ENCODE measurements at places on chromosomes 1 and 21.

- DNase-seq, result no peak
These were observed 324.9 kb downstream of the SIPA1L2 start for GRCh38 chr1:232305050-232305449.

GRCh38 chr1:96365596-96366390 lies 355.8 kb upstream of the PTBP2 start:
- DNase-seq, result no peak

GRCh38 chr1:41629141-41629540 lies 144.7 kb upstream of the EDN2 start:
- no peak for DNase-seq

GRCh38 chr1:235851939-235852338 lies 14.8 kb downstream of the LYST start:
- no peak for DNase-seq

- no peak for DNase-seq
These were observed 403.3 kb downstream of the KIF26B start for GRCh38 chr1:245558069-245558468.

- no peak for DNase-seq
These were observed 61.4 kb upstream of the DYNLT5 start for GRCh38 chr1:66690666-66691381.

DNA sequence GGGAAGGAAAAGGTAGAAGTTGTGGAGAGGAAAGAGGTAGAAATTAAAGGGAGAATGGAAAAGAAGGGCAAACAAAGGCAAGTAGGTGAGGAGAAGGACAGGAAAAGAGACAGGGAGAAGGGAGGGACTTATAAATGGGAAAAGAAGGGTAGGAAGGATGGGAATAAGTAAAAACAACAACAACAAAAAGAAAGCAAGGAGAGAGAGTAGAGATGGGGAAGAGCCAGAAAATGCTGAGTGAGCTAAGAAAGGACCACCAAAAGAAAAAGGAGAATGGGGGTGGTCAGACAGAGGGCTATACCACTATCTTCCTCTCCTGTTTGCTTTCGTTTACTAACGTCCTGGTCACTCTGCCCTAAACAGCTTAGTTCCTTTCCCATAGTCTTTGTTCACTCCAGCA lies 1.7 kb upstream of the CMPK1 start:
- no peak for DNase-seq

- DNase-seq, result no peak
These were observed 251.4 kb downstream of the MATN1 start for GRCh38 chr1:30472009-30472408.

- no peak for DNase-seq
These were observed 53.8 kb downstream of the MACF1 start for GRCh38 chr1:39258146-39258924.

DNA sequence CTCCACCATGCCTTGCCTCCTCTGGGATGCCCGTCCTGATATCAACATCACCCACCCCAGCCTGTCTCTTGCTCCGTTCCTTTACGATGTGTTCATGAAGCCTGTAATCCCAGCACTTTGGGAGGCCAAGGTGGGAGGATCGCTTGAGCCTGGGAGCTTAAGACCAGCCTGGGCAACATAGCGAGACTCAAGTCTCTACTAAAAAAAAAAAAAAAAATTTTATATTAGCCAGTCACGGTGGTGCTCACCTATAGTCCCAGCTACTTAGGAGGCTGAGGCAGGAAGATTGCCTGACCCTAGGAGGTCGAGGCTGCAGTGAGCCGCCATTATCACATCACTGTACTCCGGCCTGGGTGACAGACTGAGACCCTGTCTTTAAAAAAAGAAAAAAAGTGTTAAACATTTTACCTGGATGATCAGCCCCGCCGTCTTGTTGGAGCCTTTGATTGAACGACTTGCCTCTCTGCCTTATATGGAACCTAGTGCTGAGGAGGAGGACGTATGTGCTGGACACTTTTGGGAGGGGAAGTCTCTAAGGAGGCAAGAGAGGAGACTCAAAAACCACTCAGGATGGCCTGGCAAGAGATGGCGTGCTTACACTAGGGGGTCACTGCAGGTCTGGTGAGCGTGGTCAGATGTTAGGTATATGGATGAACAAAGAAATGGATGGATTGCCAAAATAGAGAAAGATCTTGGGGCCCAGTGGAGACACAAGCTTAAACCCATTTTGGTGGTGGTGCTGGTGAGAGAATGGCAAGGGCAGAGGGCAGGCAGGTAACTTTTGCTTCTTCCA lies 80.5 kb upstream of the IFFO2 start:
- DNase-seq, result no peak

DNA sequence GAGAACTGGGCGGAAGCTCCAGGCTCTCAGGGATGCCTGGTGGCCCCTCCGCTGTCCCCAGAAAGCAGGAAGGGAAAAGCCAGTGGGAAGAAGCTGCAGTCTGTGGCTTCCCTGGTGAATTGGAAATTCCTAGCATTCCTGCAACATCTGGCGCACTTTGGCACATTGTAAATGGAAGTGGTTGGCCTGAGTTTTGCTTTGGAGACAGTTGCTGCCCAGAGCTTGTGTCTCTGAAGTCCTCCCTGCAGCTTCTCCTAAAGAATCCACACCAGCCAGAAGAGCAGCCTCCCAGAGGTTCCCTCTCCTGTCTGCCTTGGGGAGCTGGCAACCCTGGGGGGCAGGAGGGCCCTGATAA lies 48.2 kb downstream of the ARHGEF10L start:
- peak; percentile 74 for DNase-seq

- no peak for DNase-seq
These were observed 50.3 kb downstream of the CAPN9 start for GRCh38 chr1:230797376-230797920.

GRCh38 chr1:219568733-219569132 lies 44.2 kb downstream of the ZC3H11B start:
- DNase-seq, result no peak

- DNase-seq, result no peak
These were observed 12.8 kb upstream of the MPL start for GRCh38 chr1:43324810-43325209.

- DNase-seq, result no peak
These were observed 45.8 kb downstream of the RPRD2 start for GRCh38 chr1:150409504-150410362.

- no peak for DNase-seq
These were observed 540.9 kb upstream of the ADGRL2 start for GRCh38 chr1:81259625-81260411.

GRCh38 chr1:203593723-203594122 lies 32.9 kb upstream of the ATP2B4 start:
- no peak for DNase-seq

- DNase-seq, result no peak
These were observed 5.2 kb upstream of the LIN28A start for GRCh38 chr1:26405281-26405915.

DNA sequence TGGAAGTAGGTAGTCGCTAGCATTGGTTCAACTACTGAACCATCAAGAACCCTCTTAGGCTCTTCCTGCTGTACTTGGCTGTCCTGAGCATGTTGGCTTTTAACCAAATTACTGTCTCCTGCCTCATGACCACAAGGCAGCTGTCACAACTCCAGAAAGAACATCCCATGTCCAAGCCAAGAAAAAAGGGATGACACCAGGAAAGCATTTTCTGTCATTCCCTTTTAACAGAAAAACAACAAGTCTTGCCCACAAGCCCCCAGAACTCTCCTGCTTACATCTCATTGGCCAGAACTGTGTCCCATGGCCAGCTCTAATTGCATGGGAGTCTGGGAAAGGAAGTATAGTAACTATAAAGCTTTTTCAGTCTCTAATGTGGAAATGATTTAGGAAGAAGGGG lies 2.4 kb upstream of the RNU5D-1 start:
- DNase-seq, result no peak

- no peak for DNase-seq
These were observed 15.5 kb upstream of the RNF19B start for GRCh38 chr1:32980080-32980479.

DNA sequence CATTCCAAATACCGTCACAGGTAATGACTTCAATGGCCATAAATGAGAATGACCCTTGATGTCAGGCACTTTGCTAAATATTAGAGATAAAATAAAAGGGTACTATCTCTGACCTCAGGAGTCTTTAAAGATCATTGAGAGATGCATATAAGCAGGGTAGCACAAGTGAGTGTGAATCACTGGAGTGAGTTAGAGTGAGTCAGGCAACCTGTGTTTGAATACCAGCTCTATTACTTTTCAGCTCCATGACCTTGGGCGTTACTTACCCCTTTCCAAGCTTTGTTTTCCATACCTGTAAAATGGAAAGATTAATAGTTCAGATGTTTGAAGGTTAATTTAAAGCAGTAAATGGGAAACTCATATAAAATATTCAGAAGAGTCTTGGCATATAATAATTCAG lies 1058.0 kb upstream of the ADGRL4 start:
- no peak for DNase-seq

- no peak for DNase-seq
These were observed 152.4 kb downstream of the TOMM20 start for GRCh38 chr1:234975941-234976860.

DNA sequence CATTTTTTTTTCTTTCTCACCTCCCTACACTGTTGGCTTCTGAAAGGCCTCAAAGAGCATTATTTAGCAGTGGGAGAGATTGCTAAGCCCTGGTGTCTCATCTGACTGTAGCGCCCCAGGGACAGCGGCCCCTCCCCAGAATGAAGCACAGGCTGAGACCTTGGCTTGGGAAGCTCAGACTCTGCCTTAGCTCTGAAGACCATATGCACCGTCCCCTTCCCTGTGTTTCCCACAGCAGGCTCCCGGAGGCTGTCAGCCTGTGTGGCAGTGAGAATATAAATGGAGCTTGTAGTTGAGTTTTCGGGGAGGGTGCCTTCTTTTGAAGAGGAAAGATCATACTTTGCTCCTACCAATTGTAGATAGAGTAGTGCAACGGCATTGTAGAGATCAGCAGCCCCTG lies 25.3 kb downstream of the SMYD2 start:
- DNase-seq, result no peak

GRCh38 chr1:183270541-183271141 lies 84.6 kb downstream of the LAMC2 start:
- DNase-seq, result no peak

- DNase-seq, result no peak
These were observed 4.0 kb upstream of the SAMSN1 start for GRCh38 chr21:14550135-14550534.

DNA sequence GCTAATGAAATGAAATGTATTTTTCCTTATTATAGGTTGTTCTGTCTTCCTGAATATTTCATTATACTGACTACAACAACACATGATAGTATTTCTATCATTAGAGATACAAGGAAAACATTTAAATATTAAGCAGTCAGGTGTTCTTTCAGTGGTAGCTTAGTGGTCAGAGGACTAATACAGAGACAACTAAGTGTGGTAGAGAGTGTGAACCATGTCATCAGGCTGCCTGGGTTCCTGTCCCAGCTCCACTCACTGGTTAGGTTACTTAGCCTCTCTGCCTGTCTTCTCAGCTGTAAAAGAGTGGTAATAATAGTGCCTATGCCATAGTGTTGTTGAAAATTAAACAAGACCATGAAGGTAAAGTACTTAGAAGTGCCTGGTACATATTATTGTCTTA lies 3.9 kb downstream of the UAP1 start:
- no peak for DNase-seq

- peak; percentile 8 for DNase-seq
These were observed 3.0 kb downstream of the RASSF5 start for GRCh38 chr1:206510371-206510770.

DNA sequence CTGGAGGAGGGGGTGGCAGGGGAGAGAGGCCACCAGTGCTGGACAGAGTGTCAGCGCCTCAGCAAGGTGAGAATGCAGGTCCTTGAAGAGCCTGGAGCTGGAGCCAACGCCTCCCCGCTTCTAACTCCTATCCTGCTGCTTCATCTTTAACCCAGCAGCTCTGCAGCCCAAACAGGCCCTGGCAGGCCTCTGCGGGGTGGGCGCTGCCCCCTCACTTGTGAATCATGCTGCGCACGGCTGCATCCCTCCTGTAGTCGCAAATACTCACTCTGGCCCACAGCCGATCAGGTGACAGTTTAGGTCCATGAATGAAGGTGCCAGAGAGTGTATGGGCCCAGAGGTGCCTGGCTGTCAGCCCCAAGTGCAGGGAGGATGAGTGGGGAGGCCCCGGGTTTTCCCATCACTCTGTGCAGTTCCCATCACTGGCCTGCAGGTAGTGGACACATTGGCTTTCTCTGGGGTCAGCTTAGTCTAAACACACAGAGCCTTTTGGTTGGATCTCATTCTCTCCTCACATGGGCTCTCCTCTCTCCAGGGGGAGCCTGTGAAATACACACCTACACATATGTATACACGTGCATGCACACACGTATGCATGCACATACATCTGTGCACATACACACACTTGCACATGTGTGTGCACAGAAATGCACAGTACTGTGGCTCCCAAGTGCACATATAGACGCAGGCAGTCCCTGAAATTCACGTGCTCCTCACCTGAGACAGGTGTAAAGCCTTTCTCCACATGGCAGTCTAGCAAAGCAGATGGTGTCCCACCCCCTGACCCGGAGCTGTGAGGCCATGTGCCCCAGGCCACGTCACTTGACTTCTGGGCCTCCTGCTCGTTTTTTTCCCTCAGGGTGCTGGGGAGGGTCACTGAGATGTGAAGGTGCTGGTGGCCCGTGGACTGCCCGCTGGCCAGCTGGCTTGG lies 52.0 kb downstream of the TRIM11 start:
- no peak for DNase-seq

All from left hindlimb (tissue), 1 donor.